ENCODE measurements at places on chromosomes 3 and 15.

DNA sequence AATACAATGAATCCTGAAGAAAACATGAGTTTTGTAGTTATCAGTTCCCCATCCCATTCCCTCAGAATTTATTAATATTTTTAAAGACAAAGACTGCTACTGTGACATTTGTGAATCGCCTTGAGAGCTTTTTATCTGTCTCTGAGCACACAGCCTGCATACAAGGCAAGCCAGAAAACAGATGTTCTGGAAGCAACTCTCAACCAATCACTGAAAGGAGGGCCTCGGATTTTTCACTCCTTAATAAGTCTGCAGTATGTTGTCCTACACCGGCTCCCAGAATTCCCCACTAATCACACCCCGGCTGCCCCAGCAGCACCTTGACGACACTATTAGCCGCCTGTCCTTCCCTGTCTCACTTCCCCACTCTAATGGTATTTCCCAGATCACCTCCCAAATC, 138.5 kb downstream of the ZNF621 start:
- no peak for DNase-seq

GRCh38 chr3:141878817-141879216, 2.4 kb downstream of the ATP1B3 start:
- no peak for DNase-seq

DNA sequence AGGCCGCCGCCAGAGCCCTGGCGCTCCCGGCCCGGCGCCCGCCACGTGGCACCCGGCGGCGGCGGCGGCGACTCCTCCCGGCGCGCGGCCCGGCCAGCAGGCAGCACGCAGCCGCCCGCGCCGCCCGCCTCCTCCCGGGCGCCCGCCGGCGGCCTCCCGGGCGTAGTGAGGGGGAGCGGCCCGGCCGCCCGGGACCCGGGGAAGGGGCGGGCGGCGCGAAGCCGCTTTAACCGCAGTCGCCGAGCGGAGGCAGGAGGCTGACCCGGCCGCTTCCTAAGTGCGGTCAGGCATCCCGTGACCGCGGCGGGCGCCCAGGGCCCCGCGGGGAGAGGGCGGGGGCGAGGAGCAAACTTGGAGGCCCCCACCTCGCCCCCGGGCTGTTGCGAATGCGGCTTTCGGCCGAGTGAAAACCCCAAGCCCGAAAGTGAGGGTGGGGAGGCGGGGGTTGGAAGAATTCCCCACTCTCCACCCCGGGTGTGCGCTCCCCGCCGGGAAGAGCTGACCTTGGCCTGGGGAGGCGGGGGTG, 1.7 kb upstream of the HES1 start:
- peak; percentile 29 for DNase-seq

DNA sequence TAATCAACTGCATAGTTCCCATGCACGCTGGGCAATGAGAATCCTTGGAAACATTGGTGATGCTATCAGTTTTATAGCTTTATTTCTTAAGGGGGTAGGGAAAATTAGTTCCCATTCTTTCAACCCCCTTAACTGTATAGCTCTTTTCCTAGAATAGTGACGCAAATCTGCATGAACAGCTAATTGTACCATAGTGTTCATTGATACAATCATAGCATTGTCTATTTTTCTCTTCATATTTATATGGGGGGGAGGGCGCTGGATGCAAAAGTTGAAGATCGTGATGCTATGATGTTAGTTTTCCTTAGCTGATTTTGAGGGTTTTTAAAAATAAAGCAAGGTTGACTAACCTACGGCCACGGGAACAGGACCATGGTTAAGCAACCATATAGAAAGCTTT, 32.4 kb upstream of the SAMMSON start:
- no peak for DNase-seq

DNA sequence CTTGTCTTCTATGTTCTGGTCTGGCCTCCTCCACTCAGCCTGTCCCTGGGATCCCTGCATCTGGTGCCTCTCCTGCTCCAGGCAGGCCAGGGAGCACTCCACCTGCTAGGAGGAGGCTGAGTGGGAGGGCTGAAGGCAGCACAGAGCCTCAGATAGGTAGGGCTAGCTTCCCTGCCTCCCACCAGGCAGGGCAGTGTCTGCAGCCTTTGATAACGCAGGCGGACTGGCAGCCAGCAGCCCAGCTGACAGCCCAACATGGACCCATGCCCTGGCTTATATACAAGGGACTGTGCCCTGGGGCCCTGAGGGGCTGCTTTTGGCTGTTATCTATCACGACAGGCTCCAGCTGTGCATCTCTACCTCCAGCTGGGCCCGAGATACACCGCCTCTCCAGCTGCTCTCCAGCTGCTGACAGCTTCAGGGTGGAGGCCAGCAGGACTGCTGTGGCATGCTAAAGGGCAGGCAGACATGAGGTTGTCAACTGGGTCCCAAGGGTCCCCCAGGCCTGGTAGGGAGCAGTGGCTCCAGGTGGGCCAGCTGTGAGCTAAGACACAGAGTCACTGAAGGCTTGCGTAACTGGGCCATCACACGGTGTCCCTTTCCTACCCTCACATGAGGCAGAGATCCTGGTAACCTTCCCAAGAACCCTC, 5.2 kb upstream of the CLK3 start:
- no peak for DNase-seq

Measured in activated CD4-positive, alpha-beta T cell treated with anti-CD3 and anti-CD28 coated beads for 24 hours (primary cell).